ENCODE measurements at places on chromosomes 6 and 20.

- no peak for DNase-seq
Observed at GRCh38 chr6:122207794-122208193, 191.7 kb upstream of the HSF2 start.

DNA sequence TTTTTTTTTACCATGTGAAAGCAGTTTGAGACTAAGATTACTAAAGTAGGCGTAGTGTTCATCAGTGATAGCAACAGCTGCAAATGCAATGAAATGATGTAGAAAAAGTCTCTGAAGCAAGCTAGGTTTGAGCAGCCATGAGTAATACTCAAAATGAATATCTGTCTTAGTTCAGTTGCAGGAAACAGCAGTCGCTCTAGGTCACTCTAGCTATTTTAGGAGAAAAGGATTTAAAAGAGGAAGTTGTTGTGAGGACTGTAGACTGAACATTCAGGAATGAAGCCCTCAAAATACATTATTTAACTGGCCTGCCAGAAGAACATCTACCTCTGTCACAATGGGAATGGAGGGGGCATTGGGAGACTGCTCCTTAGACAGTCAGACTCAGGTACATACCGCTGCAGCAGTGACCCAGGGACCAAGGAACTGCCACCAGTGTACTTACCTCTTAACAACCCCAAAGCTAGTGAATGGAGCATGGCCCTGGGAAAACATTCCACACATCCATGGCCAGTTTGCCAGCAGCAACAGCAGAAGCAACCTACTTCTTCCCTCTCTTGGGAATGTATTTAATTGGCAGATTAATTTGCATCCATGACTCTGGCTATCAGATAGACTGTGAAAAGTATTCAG, 243.0 kb upstream of the KHDRBS2 start:
- no peak for DNase-seq

DNA sequence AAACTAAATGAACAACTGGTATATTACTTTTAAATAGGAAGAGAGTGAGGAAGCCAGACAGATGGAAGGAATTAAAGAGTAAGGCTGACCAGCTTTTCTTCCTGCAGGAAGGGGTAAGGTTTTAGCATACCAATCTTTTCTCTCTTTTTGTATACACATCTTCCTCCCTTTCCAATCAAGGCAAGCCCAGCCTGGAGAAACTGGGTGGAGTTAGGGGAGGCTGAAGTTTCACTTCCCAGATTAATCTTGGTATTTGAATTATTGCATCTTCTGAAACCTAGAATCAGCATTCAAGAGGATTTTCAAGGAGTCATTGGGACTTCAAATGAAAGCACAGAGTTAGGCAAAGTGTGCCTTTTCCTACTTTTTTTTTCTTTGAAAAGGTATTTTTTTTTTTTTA, 33.1 kb downstream of the TMEM14A start:
- no peak for DNase-seq

DNA sequence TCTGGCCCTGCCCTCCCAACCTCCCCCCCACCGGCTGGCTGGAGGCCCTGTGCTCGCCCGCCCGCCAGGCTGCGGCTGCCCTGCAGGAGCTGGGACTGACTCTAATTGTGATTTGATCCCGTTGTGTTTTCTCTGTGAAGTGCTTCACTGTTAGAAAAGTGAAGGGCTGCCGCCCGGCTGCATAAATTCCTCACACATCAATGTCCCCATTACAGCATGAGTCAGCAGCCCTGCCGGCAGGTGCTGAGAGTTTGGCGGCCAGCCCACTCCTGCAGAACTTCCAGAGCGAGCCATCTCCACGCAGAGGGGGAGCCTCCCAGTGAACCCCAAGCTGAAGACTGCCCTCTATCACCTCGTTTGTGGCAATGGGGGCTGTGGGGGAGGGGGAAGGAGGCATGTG, 137.9 kb downstream of the DLL1 start:
- DNase-seq: no peak

DNA sequence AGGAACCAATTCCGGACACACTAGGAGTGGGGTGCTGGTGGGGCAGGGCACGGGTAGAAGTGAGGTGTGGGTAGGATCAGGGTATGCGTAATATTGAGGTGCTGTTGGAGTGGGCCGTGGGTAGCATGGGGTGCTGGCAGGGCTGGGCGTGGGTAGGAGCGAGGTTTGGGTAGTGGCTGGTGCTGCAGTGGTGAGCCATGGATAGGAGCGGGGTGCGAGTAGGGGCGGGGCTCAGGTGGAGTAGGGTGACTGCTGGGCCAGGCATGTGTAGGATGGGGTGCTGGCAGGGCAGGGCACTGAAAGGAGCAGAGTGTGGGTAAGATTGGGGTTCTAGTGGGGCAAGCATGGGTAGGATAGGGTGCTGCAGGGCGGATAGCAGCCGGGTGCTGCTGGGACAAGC, 114.2 kb upstream of the DUSP22 start:
- DNase-seq: no peak

DNA sequence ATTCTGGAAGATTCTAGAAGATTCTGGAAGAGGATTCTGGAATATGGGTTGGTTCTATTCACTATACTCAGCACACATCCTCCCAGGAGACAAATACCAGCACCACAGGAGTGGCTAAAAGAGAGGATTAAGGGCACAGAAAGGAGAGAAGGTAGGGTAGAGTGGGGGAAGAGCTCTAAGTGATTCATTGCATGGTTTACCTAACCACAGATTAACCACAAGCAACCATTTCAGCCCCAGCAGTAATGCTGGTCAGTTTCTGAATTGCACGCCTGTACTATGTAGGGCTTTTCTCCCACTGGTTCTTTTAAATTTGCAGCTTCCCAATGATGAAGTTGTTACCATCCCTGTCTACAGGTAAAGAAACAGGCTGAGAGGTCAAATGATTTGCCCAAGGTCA, 192.7 kb upstream of the PMEPA1 start:
- no peak for DNase-seq

- DNase-seq: no peak
Observed at GRCh38 chr20:8656335-8656734, 412.6 kb upstream of the PLCB4 start.

GRCh38 chr6:132798869-132799538, 567 bp upstream of the SLC18B1 start:
- DNase-seq: no peak

GRCh38 chr20:59084041-59084850, 41.7 kb upstream of the PRELID3B start:
- DNase-seq: no peak

DNA sequence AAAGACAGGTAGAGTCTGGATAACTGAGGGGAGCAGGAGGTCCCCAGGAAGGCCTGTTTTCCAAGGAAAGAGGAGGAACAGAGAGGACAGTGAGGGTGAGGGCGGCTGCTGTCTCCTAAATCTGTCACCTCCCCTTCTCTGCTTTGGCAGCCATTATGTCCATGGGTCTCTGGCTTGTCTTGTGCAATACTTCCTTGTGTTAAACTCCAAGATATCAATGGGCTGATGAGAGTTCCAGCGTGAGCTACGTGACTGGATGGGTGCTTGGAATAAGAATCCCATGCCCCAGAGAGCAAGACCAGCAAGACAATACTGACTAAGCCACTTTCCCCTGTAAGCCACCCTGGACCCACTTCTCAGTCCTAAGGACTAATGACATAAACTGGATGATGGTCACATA, 26.3 kb upstream of the DNAAF9 start:
- no peak for DNase-seq

DNA sequence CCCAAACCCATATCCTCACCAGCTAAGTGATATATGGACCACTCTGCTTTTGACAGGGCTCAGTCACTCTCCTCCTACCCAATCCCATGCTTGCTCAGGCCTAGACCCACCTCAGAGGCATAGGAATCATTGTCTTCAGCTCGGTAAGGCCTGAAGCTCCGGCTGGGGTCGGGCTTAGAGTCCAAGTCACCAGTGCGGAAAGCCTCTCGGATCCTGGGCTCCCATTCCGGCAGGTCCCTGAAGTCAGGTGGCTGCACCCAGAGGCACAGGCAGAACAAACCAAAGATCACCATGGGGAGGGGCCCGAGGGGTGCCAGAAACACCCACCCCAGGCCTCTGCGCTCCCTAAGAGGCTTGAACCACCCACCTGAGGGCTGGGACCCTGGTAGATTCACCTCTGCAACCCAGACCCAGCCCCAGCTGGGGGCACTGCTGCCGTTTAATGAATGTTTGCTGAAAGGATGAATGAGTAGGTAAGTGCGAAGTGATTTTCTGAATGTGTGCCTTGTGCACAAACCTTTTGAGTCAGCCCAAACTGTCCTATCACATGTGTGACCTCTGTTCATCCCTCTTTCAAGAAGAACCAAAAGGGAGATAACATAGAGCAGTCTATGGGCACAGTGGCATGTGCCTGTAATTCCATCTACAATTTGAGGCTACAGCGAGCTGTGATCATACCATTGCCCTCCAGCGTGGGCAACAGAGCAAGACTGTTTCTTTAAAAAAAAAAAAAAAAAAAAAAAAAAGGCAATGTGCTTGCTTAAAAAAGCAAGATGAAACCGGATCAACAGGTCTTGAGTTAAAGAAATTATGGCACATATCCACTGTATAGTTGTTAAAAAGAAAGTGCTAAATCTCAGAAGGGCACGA, 39.3 kb upstream of the DSN1 start:
- DNase-seq: no peak

DNA sequence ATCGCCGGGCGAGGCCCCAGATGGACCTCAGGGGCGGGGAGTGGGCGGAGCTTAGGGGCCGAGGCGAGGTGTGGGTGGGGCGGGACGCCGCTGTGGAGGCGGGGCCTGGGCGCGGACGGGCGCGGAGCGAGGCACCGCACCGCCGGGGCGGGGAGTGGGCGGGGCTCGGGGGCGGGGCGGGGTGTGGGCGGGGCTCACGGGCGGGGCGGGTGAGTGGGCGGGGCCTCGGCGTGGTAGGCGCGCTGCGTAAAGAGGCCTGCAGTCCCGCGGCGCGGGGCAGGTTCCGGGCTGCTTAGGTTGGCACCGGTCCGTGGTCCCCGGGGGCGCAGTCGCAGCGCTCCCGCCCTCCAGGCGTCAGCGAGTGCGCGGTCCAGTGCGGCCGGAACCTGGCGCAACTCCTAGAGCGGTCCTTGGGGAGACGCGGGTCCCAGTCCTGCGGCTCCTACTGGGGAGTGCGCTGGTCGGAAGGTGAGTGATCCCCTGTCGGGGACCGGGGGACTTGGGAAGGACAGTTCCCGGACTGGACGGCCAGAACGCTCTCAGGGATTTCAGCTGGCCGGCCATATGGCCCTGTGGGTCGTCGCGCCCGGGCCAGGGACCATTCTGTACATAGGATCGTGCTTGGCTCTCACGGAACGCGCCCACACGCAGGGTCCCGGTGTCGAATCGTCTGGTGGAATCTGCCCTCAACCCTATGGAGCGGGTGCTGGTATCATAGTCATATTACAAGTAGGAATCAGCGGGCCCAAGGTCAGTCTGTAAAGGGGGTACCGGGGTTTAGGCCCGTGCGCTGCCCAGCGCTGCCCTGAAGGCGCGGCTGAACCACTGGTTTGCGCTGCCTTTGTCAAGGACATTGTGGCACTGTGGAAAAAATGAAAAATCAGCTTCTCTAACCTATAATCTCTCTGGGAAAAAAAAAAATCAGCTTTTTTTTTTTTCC, at the start of gene NQO2:
Gene NQO2, plus strand, starts transcription at position 277 of the 940 bp plus-strand sequence. CDS start 6,659 bp downstream, outside the sequence.
- no peak for DNase-seq

DNA sequence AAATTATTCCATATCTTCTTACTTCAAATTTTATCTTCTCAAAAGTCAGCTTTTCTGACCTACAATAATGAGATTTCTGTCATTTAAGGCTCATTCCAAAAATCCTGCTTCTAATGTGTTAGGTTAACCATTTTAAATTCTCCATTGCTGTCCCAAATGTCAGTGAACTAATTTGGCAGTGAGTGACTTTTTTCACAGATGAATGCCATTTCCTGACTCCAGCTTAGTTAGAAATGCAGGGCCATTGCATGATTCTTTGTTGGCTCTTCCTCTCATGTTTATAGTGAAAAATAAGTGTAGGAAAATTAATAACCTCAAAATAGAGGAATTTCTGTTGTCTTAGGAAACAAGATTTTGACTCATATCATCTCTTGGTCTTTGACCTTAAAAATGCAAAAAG, 44.1 kb downstream of the VIP start:
- no peak for DNase-seq

- DNase-seq: no peak
Observed at GRCh38 chr6:116633685-116634084, 17.4 kb downstream of the RSPH4A start.

- DNase-seq: no peak
Observed at GRCh38 chr6:27375613-27376079, 12.9 kb upstream of the ZNF391 start.

GRCh38 chr20:50320901-50321796, 130.5 kb downstream of the CEBPB start:
- DNase-seq: no peak

DNA sequence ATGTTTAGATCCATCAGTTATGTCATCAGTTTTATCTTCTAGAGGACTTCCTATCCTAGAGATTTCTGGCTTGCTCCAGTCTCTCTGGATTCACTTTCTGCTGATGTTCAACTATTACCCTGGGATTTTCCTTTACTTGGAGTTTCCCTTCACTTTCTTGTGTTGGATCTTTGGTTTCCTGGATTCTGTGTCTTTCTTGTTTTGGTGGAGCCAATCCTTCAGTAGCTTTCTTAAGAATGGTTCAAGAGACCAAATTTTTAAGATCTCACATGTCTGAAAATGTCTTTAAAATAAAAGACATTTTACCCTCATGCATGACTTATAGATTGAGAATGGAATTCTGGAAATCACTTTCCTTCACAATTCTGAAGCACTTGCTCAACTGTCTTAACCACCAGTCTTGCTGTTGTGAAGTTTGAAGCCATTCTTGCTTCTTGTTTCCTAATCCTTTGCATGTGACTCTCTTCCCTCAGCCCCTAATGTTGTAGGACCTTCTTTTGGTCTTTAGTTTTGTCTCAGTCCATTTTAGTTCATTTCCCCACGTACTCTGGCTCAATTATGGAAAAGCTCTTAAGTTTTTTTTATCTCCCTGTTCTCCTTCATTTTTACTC, 87.9 kb downstream of the ARID1B start:
- DNase-seq: no peak

GRCh38 chr6:153058909-153059308, 56.4 kb upstream of the MTRF1L start:
- DNase-seq: no peak

DNA sequence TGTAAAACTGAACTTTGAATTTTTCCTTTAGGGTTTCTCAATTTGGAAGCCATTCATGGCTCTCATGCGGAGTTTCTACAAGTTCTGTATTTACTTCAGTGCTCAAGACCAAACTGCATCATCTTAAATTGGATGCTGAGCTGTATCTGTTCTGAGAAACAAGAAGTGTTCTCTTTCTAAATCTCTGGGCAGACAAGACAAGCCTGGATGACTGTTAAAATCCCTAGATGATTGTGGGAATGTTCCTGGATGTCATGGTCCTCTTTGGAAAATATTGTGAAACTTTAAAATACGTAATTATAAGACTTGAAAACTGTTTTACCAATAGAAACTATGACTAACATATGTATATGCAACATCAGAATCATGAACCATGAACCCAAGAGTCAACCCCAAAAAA, 6.2 kb upstream of the GCM1 start:
- no peak for DNase-seq
